AG10803 (cell line): ENCODE measurements at places on chromosomes 1 and 21.

DNA sequence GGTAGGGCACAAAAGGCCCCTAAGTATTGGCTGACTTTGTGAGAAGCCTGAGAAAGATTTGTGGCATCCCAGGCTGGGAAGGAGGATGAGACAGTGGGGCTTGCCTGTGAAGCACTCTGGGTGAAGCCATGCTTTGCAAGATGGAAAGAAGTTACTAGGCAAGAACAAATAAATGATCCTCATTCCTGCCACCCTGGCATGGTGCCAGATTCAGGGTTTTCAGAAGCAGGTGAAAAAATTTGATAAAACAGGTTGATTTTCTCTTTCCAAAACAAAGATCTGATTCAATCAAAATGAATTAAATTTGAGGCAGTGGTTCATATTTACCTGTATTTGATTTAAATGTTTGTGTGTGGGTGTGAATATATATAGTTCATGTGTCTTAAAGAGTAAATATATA is 386.9 kb upstream of the PROX1 start:
- no peak for DNase-seq

DNA sequence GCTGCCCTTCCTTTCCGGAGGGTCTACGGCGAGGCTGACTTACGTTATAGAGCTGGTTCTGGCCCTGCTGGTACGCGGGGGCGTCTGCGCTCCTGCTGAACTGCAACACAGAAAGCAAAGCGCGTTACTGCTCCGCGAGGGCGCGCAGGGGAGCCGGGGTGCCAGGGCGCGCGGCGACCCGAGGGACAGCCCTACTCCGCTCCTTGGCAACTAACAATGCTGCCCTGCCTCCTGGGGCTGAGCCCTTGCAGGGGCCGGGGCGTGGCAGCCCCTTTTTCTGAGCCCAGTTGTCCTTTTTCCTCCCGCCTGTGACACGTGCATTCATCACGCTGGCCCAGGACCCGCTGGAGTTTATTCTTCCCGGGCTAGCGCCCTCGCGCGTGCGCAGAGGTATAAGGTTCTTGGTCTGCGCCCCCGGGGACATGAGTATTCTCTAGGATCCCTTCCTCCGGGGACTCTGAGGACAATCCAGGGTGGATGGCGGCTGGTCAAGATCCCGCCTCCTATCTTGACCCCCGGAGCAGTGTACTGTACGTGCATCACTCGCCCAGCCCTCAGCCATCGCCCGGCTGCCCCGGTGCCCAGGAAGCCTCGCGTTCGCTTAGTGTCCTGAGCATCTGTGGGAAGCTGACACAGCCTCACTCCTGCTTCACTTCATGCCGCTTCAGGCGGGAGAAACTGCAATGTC is 78.9 kb downstream of the CD247 start:
- DNase-seq: no peak

- no peak for DNase-seq
Measured at GRCh38 chr1:211632117-211632807, 43.2 kb downstream of the NEK2 start.

DNA sequence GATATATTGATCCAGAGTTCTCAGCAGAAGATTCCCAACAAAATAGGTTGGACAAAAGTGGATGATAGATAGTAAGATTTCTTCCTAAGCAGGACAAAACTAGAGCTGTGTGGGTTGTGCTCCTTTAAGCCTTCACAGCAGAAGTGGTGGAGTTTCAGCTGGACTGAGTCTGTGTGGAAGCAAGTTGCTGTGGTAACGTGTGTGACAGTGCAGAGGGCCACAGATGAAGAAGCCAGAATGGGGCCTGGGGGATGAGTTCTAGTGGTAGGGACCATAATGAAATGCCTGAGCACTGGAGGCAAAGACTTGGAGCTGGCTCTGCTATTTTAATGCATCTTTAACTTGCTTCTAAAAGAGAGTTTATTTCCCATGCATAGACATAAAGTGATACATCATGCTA is 238.7 kb upstream of the POGK start:
- DNase-seq: no peak

- DNase-seq: no peak
Measured at GRCh38 chr1:7663451-7664146, 107.5 kb upstream of the VAMP3 start.

- no peak for DNase-seq
Measured at GRCh38 chr21:46148106-46148505, 7.3 kb downstream of the FTCD start.

DNA sequence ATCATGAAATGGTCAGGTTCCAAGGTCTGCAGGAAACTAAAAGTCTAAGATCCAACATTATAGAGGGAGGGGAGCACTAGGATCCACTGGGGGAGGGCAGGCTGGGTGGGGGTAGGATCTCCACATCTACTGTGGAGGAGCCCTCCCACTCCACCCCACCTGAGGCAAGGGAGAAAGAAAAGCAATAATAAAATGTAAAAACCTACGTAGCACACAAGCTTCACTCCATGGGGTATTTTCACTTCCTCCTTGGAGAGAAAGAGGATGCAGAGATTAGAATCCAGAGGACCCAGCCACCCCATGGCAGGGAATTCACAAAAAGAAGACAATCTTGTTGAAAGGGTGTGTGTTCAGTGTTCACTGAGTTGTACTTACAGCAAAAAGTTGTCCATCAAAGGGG is 14.4 kb downstream of the SPOCD1 start:
- DNase-seq: no peak

DNA sequence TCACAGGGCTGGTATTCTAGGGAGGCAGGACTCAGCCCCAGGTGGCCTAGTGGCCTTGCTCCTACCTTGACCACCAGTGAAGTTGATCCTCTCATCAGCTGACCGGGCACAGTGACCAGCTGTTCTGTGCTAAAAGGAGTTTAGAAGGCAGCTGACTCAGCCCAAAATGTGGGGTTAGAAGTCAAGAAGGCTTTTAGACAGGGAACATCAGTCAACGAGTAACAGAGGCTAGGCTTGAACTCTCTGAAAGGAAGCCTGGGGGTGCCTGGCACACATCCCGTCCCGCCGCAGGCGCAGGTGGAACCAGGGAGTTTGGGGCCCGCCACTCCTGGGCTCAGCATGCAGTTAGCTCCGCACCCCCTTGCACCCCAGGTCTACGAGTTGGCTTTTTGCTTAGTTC is 114.9 kb upstream of the SLC45A1 start:
- DNase-seq: no peak
